ENCODE measurements at places on chromosomes 2 and 18. TPM values are rescaled to one million over a fixed set of nuclear protein-coding genes. Genes with fewer than 3 reads are reported as not detected.
A peak's percentile ranks its signal among the peaks of the same experiment; 100 is the strongest.

DNA sequence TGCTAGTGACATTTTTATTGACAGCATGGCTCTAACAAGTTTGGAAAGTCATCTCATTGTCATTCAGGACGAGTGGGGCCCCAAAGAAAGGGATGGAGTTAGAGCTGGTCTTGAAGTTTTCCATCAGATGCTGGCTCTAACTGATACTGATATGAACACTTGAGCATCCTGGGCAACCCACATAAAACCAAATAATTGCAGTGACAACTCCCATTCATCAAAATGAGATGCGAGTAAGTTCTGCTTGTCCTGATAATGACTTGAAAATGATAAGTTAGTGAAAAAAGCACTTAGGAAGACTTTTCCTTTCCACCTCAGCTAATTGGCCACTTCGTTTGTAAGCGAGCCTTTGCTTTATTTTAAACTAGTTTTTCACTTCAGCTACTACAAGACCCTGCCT is 147.6 kb downstream of the SP3 start:
- DNase-seq = no peak

- no peak for DNase-seq
These were observed 6.4 kb downstream of the HDAC4 start for GRCh38 chr2:239394346-239394945.

The ZC3H6 gene
- total RNA-seq = 2.0 TPM

The FOXI3 gene
- total RNA-seq = 0.66 TPM

The SLC35F5 gene
- total RNA-seq = 117 TPM

- DNase-seq = no peak
These were observed 45.7 kb upstream of the ALPP start for GRCh38 chr2:232332940-232333259.

GRCh38 chr2:1014802-1015201 is 64.2 kb downstream of the SNTG2 start:
- DNase-seq = no peak

The SYT4 gene
- not detected for total RNA-seq

- no peak for DNase-seq
These were observed 138.6 kb downstream of the B3GNT2 start for GRCh38 chr2:62334440-62335058.

- DNase-seq = peak; percentile 96
These were observed 46.4 kb upstream of the SPTBN1 start for GRCh38 chr2:54409752-54410151.

- no peak for DNase-seq
These were observed 127.7 kb downstream of the PPP1R1C start for GRCh38 chr2:182113334-182113733.

GRCh38 chr2:19352946-19353720 is 5.3 kb downstream of the OSR1 start:
- DNase-seq = no peak

GRCh38 chr2:183530333-183530901 is 406.2 kb downstream of the NUP35 start:
- DNase-seq = no peak

GRCh38 chr2:40403233-40403836 is 48.6 kb downstream of the SLC8A1 start:
- no peak for DNase-seq

The GPR39 gene
- total RNA-seq = 0.32 TPM

GRCh38 chr2:152825834-152826233 is 107.4 kb downstream of the ARL6IP6 start:
- DNase-seq = no peak

DNA sequence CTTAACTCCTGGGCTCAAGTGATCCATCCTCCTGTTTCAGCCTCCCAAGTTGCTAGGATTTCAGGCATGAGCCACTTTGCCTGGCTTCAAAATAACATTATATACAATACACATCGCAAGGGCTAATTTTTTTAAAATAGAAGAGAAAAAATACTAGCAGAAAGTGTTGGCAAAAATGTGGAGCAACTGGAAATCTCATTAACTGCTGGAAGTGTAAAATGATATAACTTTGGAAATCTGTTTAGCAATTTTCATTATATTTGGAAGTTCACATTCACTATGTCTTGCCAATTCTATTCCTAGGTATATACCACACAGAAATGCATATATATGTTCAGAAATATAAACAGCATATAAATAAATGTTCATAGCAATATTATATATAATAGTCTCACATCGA is 55.1 kb upstream of the ZBTB14 start:
- DNase-seq = no peak

The DYNAP gene
- not detected for total RNA-seq

- no peak for DNase-seq
These were observed 15.3 kb downstream of the UNC50 start for GRCh38 chr2:98623657-98624056.

The STK11IP gene
- total RNA-seq = 14.7 TPM

The TACR1 gene
- not detected for total RNA-seq

The ICA1L gene
- total RNA-seq = 2.1 TPM

The IL36B gene
- not detected for total RNA-seq

DNA sequence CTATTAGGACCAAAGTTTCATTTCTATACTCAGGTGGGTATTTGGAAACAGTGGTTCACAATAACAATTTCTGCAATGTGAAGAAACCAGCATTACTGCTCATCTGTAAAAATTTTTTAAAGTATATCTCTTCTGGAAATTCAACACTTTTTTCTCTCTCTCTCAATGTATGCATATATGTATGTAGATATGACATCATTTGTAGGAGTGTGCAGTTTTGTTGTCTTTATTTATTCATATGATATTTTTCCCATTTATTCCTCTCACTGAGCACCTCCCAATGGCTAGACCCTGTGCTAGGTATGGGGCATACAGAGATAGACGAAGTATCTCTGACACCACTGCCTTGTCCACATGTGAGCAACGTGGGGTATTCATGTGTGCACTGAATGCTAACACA is 58.3 kb downstream of the RDH14 start:
- DNase-seq = no peak

DNA sequence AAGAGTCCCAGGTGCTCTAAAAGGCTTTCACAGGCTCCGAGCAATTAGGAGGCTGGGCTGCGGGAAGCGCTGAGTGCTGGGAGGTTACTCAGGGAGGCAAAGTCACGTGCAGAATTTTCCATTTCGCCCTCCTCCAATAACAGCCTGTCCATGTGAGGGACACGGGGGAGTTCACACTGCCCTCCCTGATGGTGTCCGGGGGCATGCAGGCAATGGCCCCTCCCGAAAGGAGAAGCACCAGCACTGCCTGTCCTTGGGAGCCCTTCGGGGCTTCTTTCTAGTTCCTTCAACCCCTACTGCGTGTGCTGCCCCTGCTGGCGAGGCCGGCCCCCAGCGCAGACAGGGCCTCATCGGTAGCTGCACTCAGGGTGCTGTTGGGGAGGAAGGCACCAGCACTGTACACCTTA is 63.1 kb upstream of the HPCAL1 start:
- DNase-seq = peak; percentile 25

The GALR1 gene
- not detected for total RNA-seq

The COL4A4 gene
- not detected for total RNA-seq
